ENCODE measurements at places on chromosomes 12 and 14.

DNA sequence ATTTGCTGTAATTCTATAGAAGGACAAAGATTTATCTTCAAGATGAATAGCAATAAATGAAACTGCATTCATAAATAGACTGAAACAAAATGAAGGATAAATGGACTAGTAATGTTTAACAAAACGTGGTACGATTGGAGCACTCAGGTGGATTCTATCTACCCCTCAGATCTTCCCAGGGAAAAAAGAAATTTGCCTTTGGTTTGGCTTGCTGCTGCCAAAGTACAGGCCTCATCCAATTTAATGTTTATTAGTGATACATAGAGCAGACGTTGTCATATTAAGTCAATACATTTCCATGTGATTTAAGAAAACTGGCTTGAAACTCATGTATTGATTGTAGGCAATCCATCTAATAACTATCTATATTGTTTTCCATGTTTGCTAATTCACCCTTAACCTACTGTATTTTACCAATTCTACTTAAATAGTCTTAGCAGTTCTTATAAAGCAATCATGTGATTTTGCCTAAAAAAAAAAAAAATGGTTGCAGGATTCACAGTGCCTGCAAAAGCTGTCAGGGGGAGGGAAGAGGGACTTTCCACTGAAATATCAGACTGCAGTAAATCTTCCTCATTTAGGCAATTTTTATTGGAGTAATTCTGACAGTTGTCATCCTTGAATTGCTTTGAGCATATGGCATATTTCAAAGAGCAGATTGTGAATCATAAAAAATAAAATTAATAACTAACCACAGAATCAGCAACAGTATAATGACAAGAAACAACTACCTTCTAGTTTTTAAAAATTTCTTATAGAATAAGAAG, 242.2 kb upstream of the NPAS3 start:
- DNase-seq, result no peak

GRCh38 chr12:63752283-63752682, 27.4 kb upstream of the RXYLT1 start:
- no peak for DNase-seq

DNA sequence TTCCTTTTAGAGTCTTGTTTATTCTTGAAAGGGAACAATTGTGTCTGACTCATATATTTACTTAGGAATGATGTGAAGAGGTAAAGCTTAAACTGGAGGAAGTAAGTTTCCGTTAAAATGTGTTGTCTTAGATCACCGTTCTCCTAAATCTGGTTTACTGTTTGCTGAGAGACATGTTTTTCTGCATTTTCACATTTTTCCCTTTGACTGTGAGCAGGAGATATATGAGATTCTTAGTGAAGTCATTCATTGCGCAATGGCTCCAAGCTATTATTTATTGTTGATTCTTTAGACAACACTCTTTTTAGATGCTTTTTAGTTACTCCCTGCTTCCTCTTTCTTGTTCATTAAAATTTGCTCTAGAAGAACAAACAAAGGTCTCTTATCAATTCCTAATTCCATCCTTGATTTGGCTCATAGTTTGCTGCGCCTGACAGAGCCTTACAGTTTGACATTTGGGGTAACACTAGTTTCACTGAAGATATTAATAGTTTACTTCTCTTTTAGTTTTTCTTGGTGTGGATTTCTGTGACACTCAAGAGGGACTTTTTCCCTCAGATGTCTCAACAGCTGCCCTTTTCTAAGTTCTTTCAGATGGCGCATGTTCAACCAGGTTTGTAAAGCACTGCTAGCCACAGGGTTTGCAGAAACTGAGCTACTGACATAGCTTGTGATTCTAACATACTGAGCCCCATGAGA, 11.4 kb downstream of the CLECL1 start:
- DNase-seq, result peak; percentile 11

- DNase-seq, result no peak
Measured at GRCh38 chr14:94571395-94571794, 9.8 kb upstream of the SERPINA5 start.

DNA sequence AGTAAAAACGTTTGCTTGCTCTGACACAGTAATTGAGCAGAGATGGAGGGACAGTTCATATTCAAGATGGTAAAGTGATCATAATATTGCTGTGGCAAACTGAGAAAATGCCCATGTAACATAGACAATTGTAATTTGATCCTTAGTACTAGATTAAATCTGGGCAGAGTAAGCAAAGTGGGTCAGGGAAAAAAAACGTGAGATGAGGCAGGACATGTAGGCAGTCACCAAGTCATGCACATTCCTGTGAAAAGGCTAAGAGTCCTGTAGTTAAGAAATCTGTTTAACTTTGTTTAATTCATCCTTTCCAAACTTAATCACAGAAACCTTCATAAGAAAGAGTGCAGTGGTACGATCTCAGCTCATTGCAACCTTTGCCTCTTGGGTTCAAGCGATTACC, 16.1 kb downstream of the BTBD7 start:
- peak; percentile 11 for DNase-seq
